ENCODE measurements at places on chromosomes 4 and X.
A peak's percentile ranks its signal among the peaks of the same experiment; 100 is the strongest.

- DNase-seq, result no peak
Observed at GRCh38 chr4:159555873-159556272, 453.0 kb downstream of the RAPGEF2 start.

DNA sequence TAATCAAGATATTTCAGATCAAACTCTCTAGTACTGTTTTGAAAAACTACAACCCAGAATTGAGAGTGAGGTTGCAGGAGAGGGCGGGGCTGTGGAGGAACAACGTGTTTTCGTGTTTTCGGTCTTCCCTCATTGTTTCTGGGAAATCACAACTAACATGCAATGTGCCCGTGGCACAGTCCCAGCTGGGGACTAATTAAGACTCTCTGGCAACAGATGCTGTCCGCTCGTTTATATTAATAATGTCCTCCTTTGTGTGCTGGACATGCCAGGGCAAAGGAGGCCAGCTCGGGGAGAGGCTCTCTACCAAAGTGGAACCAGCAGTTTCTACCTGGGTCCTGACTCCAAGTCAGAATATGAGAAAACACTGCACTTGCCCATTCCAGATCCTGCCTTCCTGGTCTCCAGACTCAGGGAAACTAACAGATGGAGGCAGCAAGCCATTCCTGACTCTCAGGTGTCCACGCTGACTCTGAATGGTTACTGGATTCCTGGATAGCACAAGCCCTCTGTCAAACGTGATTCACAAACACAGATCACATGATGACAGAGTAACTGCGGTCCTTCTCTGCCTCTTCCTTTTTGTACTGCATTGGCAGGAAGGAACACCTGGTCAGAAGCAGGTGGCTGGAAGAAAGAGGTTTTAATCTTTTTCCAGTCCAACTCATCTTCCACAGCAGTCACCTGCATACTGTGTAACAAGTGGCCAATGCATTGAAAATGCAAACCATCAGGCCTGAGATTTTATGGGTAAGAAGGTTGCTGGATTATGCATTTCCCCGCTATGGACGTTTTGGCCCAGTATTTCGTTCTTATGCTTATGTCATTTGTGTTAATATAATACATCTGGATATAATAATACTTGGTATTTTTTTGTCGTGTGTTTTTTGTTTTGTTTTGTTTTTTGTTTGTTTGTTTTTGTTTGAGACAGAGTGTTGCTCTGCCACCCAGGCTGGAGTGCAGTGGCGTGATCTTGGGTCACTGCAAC lies 65.0 kb downstream of the COQ2 start:
- peak; percentile 57 for DNase-seq

DNA sequence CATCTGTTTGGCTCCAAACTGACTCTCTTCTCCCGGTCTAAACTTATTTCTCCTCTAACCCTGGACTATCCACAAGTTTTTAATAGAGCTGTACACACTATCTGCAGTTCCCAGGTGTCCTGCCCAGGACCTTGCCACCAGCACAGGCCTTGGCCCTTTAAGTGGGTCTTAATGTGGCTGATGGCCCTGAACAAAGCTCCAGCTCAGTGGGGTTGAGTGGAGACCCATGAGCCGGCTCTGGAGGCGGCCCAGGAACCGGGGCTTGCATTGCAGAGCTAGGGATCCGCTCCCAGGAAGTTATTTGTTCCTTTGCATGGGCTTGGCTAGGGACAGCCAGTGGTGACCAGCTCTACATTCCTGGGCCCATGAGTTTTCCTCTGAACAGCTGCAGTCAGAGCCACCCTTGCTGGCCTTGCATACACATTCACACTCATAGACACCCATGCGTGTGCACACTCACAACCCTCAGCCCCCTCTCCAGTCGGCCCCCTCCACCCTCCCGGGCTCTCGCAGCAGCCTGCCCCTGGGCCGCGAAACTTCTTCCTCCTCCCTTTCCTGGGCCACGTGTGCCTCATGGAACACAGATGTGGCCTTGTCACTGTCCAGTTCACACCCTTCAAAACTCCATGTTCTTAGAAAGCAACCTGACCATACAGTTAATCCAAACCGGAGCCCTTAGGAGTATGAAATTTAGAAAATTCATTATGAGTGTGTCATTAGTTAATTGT lies 58.2 kb downstream of the GPR143 start:
- DNase-seq, result no peak

- DNase-seq, result no peak
Observed at GRCh38 chr4:55931833-55932232, 16.9 kb upstream of the CEP135 start.

GRCh38 chr4:45732161-45732560 lies 391.7 kb downstream of the GABRG1 start:
- DNase-seq, result no peak

DNA sequence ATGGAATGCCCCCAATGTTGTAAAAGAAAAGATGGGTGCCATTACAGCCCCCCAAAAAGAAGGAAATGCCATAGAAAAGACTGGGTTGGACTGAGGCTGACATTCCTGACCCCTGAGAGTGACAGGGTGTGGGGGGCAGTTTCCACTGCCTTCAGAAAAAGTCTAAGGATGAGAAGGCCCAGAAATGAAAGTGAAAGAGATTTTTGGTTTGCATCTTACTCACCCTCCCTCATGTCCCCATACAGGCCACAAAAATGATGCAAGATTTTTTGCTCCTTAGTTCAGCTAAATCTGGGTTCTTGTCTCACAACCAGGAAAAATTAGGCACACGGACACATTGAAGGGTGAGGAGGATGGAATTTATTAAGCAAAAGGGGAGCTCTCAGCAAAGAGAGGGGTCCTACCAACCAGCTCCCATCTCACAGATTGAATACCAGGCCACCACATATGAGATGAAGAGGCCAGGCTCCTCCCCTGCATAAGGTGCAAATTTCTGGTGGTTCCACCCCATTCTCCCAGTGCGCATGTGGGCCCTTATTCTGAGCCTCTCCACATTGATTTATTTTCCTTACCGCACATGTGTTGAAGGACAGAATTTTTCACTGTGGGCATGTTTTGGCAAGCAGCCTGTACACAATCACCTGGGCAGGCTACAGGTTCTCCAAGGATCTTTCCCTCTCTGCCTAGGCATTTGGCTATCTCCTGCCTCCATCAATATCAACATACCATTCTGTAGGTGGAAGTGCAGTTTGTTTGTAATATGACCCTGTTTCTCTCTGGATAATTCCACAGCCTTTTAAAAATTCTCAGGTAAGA lies 18.8 kb downstream of the PPP4R3C start:
- DNase-seq, result no peak

DNA sequence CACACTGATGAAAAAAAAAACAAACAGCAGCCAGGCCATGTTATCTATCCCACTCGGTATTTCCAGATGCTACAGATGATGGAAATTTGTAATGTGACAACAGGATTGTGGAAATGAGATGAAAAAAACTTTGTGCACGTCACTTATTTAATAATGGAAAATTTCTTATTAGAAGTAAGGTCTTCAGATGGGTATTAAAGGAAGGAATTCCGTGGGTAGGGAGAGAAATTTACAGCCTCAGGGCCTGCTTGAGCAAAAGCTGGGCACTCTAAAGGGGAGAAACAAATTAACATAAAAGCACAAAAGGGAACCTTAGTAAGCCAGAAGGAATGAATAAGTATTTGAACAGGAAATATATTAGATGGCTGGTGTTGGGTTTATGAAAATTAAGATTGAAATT lies 4.2 kb upstream of the PKD2 start:
- DNase-seq, result no peak

DNA sequence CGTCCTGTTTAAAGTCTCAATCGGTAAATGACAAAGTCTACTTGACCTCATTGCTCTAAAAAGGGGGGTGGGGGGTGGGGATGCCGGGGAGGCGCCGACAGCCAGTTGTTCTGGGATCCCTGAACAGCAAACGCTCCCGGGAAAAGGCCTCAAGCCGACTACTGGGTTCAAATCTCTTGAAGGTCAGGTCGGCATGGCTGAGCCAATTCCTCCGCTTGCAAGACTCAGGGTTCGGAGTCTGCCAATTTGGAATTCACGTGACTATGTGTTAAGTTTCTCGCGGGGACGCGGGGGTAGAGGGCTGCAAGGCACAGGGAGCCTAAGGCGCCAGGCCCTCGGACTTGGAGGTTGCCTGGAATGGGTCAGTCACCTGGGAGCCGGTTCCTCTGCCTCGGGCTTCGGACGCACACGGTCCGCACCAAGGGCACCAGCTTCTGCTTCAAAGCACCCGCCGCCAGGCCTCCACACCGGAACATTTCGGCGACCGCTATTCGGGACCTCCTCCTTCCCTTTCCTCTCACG lies 399 bp downstream of the AIFM1 start:
- no peak for DNase-seq

DNA sequence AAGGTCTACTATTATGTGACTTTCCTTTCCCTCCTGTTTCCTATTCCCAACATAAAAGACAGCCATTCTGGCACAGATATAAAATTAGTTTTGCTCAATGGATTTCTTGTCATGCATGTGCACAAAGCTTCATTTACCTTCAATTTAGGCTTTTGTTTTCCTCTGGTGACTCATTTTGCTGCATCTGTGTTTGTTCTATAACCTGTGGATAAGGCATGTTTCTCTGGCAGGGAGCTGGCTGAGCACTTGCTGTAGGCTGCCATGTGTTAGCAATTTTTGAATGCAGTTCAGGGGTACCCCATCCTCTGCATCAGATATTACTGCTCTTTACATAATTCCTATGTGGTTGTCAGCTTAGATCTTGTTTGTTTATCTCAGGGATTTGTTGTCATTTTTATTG lies 202.8 kb upstream of the GRID2 start:
- DNase-seq, result no peak

DNA sequence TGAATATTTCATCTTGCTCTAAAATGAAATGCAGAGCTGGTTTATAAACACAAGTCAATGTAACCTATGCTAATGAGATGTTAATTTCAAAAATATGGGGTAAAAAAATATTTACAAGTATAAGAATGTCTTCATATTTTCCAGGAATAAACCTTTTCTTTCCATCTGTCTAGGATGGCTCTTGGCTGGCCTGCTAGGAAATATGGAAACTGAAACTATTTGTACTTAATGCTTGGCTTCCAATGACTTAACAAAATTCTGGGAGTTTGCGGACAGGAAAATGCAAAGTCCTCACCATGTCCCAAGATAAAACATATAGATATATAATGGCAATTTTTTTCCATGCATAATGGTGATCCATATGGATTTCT lies 168.1 kb downstream of the SCFD2 start:
- DNase-seq, result no peak

- DNase-seq, result no peak
Observed at GRCh38 chr4:10201381-10202223, 85.0 kb upstream of the WDR1 start.

GRCh38 chr4:123093236-123093635 lies 170.8 kb upstream of the NUDT6 start:
- DNase-seq, result no peak

GRCh38 chrX:136954930-136955329 lies 74.4 kb upstream of the RBMX start:
- DNase-seq, result no peak

GRCh38 chrX:112849016-112849415 lies 8.4 kb upstream of the AMOT start:
- DNase-seq, result no peak

GRCh38 chr4:84879651-84880200 lies 86.8 kb downstream of the WDFY3 start:
- DNase-seq, result no peak

DNA sequence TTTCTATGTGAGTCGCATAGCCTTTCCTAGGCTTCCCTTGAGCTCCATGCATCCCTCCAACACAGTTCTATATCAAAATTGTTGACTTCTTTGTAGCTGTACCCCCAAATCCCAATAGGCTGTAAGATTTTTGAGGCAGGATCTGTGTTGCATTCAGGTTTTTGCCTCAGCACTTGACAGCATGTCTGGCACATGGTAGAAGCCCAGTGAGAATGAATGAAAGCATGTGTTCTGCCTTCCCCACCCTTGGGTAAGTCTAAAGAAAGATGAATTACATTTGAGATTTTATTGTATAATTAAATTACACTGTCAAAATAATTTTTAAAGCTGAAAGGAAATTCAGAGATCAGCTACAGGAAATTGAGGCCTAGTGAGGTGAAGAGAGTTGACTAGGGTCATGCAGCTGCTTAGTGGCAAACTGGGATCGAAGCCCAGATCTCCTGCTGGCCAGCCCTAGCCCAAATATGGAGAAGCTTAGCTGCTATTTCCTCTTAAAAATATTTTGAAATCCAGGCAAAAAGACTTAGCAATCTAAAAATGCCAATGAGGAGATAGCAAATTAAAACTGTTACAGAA lies 122.5 kb downstream of the SPATA18 start:
- DNase-seq, result no peak

DNA sequence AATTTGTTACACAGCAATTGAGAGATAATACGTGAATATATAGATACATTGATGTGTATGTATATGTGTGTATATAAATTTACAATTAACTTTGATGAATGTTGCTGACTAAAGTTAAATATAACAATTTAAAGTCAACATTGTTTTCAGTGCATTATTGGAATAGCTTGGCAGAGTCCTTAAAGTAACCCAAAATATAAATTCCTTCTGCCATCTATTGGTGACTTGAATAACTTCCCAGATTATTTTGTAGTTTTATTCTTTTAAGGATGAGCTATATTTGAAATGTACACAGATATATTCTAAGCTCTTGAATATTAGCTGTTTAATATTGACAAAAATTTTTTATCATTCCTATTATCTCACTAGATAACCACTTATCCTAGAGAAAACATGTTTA lies 298.2 kb upstream of the FSTL5 start:
- no peak for DNase-seq

DNA sequence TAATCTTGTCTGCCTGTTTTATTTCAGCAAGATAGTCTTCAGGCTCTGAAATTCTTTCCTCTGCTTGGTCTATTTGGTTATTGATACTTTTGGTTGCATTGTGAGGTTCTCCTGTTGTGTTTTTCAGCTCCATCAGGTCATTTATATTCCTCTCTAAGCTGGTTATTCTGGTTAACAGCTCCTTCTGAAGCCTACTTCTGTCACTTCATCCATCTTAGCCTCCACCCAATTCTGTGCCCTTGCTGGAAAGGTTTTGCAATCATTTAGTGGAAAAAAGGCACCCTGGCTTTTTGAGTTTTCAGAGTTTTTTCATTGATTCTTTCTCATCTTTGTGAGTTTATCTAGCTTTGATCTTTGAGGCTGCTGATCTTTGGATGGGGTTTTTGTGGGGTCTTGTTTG lies 647.7 kb downstream of the SPRY1 start:
- DNase-seq, result no peak

- no peak for DNase-seq
Observed at GRCh38 chr4:6771229-6771671, 11.3 kb upstream of the KIAA0232 start.

- no peak for DNase-seq
Observed at GRCh38 chrX:132664273-132664672, 175.4 kb upstream of the MBNL3 start.

DNA sequence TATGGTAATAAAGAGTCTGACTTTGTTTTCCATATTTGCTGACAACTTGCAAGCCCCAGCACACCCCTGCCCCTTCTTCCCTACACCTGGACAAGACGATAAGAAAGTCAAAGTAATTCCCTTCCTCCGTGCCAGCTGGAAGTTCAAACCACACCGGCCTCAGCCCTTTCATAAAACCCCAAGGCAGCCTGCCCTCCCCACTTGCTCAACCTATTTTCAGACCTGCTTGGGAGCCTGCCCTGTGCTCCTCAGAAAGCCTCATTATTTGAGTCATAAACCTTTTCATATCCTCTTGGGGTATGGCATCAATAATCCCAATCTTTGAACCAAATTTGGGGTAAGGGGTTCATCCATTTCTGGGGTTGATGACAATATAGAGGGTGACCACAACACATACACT lies 29.5 kb downstream of the NIPAL1 start:
- no peak for DNase-seq
